Activated CD4-positive, alpha-beta T cell treated with anti-CD3 and anti-CD28 coated beads, Interleukin-2, amount 50 U/mL, for 48 hours (primary cell): ENCODE measurements at places on chromosomes 2 and 18.

DNA sequence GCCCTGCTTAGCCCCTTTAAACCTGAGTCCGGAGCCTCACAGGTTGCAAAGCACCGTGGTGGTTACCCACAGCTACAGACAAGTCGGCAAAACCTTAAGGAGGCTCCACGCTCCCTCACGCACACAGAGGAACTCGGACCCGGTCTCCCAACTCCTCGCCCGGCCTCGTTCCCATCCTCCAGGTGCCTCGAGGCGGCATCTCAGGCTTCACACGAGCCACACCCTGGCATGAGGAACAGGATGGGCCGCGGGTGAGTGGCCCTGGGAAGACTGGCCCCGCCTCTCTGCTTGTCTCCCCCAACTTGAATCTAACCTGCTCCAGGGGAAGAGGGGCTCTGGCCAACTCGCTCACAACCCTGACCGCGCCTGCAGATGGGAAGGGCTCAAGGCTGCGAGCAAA, 97.4 kb downstream of the EIPR1 start:
- no peak for DNase-seq

DNA sequence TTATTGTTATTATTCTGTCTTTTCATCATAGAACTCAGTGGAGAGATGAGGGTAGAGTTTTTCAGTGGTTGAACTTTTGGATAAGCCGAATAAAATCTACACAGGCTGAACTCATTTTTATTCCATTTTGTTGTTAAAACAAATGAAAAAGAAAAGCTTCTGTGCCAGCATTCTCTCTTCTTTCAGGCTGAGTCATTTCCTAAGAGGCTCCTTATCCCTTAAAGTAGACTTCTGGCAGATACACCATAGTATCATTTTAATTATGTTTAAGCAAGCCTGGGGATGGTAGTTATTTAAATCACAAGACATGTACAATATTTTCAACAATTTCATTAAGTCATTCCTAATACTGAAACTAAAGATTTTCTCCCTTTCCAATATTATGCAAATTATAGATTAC, 1364.0 kb upstream of the NRXN1 start:
- no peak for DNase-seq

GRCh38 chr2:208311321-208311720, 45.3 kb downstream of the PIKFYVE start:
- DNase-seq, result no peak

- DNase-seq, result no peak
Measured at GRCh38 chr2:233699424-233700027, 6.8 kb downstream of the UGT1A6 start.
